Activated CD4-positive, alpha-beta T cell treated with anti-CD3 and anti-CD28 coated beads for 1 hour (primary cell): ENCODE measurements at places on chromosomes 12 and 14.

DNA sequence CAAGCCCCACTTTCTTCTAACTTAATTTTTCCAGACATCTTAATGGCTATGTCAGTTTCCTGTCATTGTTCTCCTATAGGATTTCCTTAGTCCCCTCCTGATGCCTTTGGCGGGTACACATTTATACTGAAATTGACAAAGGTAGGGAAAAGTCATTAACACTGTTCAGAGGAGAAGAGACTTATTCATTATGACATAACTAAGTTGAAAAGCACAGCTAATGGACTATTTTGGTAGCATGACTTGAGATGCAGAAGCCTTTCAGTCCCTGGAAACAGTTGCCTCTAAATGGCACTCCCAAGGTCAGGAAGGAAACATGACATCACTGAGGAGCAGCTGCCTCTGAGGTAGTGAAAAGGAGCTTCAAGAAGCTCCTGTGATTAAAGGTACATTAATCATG is 317.5 kb upstream of the KITLG start:
- DNase-seq, result no peak

DNA sequence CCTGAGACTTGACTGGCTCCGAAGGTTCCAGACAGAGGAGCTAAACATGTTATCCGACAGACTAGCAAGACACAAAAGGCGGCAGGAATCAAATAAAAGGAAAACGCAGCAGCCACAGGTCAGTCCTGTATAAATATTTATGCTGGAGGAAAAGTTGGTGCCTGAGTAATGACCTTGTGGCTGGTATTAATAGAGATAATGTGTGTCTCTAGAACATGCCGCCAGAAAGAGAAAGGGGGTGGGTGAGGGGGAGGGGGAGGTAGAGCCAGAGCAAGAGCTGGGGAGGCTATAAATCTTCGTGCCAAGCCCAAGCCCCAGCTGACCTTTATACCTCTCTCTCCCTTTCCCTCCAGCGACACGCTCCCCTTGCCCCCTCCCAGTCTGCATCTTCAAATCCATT is 590.4 kb downstream of the MED13L start:
- DNase-seq, result no peak

GRCh38 chr12:27480016-27480415 is 33.5 kb downstream of the SMCO2 start:
- DNase-seq, result no peak

DNA sequence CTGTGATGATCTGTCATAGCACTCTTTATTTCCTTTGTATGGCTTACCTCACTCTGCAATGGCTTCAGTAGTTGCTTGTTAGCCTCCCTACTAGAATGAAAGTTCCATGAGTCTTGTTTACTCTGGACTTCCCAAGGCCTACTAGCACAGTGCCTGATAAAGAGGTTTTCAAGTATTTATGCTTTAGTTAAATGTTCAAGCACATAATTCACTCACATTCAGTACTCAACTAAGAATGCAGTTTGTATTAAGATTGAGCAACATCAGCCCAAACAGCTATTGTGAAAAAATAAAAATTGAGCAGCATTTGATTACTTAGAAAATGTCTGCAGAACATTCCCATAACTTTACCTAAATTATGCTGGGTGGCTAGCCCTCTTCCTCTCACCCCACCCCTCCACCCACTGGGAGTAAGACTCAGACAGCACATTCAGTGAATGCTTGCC is 158.9 kb upstream of the AMIGO2 start:
- no peak for DNase-seq

GRCh38 chr12:102317155-102317554 is 119.5 kb upstream of the PMCH start:
- DNase-seq, result no peak

GRCh38 chr14:76597387-76597786 is 163.9 kb upstream of the VASH1 start:
- no peak for DNase-seq

DNA sequence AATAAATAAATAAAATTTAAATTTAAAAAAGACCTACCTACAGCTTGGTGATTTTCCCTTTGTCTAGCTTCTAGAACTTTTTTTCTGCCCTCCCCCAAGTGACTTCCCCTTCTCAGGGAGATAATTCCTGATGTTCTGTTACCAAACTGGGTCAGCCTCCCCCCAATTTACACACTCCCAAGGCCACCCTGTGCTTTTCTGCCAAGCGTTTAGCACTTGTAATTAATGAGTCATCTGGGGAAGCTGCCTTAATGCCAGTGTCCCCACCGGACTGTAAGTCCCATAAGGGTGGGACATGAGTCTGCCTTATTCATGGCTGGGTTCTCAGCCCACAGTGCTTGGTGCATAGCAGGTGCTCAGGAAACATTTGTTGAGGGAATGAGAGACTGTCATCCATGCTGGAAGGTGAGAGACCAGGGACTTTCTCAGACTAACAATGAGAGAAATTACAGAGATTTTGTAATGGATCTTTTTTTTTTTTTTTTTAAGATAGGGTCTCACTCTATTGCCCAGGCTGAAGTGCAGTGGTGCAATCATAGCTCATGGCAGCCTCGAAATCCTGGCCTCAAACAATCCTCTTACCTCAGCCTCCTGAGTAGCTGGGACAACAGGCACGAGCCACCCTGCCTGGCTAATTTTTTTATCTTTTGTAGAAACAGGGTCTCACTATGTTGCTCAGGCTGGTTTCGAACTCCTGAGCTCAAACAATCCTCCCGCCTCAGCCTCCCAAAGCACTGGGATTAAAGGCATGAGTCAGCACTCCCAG is 106.8 kb downstream of the PHETA1 start:
- no peak for DNase-seq

DNA sequence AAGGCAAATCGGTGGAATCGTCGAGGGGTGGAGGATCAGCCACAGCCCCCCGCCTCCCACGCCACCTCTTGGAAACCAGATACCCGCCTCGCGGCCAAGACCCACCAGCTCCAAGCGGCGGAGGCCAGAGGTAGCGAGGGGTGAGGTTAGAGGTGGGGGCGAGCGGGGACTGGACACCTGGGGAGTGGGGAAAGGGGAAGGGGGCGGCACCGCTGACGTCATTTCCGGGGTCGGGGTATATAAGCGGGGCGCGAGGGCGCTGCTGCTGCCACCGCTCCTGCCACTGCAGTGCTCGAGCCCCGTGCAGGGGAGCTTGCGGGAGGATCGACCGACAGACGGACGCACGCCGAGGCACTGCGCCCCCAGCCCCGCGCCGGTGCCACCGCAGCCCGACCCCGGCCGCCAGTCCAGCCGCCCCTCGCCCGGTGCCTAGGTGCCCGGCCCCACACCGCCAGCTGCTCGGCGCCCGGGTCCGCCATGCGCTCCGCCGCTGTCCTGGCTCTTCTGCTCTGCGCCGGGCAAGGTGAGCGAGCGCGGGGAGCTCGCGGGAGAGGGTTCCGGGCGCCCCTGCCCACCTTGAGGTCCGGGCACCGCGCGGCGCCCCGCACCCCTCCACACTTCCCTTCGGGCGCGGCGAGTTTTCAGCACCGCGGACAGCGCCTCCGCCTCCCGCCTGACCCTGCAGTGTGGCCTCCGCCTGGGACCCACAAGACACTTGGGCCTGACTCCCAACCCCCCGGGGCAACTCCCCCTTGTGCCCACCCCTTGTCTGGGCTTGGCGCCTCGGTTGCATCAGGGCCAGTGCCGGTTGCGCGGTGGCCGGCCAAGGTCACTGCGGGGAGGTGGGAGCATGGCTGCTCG is at the start of gene CHGA:
TSS of gene CHGA (plus strand) at position 268 of the 861 bp plus-strand sequence. CDS start at position 478, 210 bp downstream.
- DNase-seq, result no peak

DNA sequence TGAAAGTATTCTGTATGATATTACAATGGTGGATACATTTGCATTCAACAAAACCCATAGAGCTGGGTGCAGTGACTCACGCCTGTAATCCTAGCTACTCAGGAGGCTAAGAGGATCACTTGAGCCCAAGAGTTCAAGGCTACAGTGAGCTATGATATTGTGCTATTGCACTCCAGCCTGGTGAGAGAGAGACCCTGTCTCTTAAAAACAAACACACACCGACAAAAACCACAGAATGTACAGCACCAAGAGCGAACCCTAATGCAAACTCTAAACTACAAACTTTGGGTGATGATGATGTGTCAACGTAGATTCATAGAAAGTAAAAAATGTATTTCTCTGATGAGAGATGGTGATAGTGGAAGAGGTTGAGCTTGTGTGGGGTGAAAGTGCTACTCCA is 8.6 kb downstream of the CAPRIN2 start:
- no peak for DNase-seq

DNA sequence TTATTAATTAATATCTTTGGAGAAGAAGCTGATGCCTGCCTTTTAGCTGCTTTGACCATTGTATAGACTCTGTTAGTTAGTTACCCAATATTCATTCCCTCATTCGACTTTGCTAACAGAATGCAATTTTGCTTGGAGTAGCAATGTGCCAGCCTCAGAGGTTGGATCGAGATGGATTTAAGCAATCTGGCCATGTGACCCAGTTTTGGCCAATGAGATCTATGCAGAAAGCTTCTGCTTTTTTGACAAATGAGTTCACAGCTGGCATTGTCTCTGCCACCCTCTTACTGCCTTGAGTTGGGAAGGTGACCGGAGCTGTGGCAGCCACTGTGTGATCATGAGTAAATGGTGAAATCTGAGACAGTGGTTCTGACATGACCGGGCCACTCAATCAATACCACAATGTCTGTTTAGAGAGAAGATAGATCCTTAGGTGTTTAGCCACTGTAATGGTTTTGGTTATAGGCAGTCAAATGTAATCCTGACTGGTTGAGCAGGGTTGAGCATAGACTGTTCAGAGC is 74.9 kb upstream of the MED13L start:
- DNase-seq, result no peak

GRCh38 chr12:72035625-72036024 is 97.0 kb downstream of the TPH2 start:
- no peak for DNase-seq
